ENCODE measurements at places on chromosomes 16 and 17.

GRCh38 chr17:4822835-4823234, 10.3 kb upstream of the MINK1 start:
- DNase-seq: no peak

DNA sequence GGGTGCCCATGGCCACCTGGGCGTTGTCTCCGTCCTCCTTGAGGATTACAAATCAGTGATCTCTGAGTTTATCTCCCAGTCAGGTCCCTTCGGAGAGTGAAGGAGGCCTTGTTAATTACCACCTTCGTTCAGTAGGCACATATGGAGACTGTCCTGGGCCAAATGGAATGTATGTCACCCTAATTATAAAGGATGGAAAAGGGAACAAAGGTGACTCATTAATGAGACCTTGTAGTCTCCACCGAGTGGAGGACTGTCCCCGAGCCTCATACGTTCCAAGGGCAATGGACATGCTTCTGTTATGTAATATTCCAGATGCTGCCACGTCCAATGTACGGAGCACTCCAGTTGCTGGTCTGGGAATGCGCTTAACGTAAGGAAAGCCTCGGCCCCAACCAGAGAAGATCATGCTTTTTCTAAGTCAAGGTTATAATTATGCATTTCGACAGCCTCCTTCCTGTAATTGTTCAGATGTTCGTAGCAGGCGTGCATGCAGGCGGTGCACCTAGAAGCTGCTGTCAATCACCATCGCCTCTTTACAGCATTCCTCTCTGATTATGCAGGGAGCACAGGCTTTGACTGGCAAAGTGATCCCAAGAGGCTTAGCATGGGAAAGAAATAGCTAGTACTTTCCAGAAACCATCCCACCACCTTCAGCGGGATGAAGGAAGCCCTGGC, 22.4 kb upstream of the SEC14L1 start:
- no peak for DNase-seq

DNA sequence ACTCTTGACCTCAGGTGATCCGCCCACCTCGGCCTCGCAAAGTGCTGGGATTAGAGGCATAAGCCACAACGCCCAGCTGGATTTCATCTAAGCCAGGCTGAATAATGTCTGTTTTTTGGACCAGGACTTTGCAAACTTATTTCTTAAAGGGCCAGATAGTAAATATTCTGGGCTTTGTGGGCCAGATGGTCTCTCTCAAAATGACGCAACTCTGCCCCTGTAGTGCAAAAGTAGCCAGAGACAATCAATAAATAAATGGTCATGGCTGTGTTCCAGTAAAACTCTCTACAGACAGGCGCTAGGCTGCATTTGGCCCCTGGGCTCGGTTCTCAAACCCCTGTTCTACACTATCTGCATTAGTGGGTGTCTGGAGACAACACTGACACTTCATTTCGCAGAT, 121.9 kb upstream of the CDH13 start:
- no peak for DNase-seq

- no peak for DNase-seq
These were observed 13.5 kb downstream of the KIAA0753 start for GRCh38 chr17:6627019-6627418.

- DNase-seq: no peak
These were observed 889 bp downstream of the MBTD1 start for GRCh38 chr17:51258756-51259563.

DNA sequence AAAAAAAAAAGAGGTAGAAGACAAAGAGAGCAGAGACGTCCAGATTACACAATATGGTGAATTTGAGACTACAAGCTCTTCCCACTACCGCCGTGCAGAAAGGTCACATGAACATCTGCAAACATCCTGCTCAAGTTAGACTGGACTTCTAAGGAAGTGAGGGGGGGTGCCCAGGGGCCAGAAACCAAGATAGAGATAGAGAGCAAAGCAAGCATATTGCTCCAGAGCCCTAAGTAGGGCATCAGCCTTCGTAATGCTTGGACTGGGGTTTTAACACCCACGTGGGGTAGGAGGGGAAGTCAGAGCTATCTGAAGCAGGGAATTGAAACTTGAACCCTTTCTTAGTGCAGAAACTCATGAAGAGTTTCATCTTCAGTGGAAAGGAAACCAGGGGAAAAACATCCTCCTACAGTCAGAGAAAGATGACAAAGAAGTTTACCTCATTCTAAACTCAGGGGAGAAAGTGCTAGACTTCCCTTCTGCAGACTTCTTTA, 8.7 kb downstream of the CLEC19A start:
- DNase-seq: no peak

GRCh38 chr17:76918811-76919210, 50.6 kb downstream of the MGAT5B start:
- DNase-seq: no peak

DNA sequence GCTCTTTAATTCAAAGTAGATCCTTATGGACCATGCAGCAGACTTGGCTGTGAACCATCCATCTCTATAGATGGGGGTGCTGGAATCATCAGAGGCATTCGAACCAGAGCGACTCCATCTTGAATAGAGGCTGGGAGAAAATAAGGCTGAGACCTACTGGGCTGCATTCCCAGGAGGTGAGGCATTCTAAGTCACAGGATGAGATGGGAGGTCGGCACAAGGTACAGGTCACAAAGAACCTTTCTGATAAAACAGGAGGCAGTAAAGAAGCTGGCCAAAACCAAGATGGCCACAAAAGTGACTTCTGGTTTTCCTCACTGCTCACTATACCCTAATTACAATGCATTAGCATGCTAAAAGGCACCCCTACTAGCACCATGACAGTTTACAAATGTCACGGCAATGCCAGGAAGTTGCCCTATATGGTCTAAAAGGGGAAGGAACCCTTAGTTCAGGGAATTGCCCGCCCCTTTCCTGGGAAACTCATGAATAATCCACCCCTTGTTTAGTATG, 89.2 kb upstream of the BRD7 start:
- DNase-seq: no peak

GRCh38 chr17:77344038-77344437, 203.3 kb downstream of the SEC14L1 start:
- no peak for DNase-seq

DNA sequence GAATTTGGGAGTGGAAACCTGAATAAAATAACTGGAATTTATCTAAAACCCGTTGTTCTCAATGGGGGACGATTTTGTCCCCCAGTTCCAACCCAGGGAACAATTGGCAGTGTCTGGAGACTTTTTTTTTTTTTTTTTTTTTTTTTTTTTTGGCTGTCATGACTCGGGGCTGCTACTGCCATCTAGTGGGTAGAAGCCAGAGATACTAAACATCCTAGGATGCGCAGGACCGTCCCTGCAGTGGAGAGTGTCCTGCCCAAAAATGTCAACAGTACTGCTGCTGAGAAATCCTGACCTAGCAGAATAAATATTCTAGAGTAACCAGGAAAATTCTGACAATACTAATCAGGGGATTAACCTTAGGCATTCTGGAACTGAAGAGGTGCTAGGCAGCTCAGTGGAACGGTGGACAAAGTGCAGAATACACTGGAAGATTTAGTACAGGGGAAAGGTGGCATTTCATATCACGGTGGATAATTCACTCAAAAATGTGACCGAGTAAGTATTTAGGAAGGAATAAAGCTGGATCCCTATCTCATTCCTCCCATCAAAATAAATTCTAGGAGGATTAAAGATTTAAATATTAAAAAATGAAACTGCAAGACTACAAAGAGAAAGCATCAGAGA, 107.6 kb downstream of the SPECC1 start:
- no peak for DNase-seq
